NCI-H2171 treated with DMSO at 0.1 percent for 48 hours (cell line): ENCODE measurements at places on chromosomes 2 and 18.

GRCh38 chr2:47566207-47566858 lies 163.4 kb downstream of the MSH2 start:
- DNase-seq, result no peak

DNA sequence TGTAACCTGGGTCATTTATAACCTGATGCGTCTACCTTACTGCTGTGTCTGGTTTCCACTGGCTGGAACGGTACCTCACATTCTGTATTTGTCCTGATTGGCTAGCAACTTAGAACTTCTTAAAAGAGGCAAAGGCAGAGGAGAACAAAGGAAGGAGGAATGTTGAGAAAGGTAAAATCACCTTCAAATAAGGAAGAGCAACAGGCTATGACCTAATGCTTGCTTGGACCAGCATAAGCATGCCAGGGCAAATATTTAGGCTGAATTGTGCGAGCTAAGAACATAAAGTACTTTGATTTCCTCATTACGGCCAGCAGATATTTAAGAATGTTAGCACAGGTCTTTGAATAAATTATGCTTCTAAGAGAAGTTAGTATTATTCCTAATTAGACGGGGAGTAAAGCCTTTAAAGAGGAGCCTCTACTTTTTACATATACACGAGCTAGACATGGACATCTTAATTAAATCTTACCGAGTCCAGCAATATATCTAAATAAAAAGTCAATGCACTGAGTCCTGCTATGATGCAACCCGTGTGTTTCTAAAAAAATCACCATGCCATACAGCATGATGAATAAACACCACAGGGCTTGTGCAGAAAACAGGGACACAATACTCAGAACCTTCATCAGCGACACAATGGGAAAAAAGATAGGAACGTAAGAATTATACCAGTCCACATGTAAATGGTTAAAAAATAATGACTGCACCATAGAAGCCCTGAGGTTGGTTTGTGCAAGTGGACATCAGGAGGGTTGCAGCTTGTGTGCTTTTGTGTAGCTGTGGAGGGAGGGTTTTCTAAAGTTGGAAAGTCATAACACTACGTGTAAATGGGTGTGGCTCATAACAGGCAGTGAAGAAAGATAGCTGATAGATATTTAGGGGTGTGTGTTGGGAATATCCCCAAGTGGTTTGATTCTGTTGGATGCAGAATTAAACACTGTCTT lies 14.2 kb downstream of the SEPTIN2 start:
- no peak for DNase-seq

GRCh38 chr2:30736461-30737325 lies 70.6 kb downstream of the CAPN13 start:
- DNase-seq, result peak; percentile 2

- no peak for DNase-seq
These were observed 173.1 kb downstream of the FTCDNL1 start for GRCh38 chr2:199677881-199678280.

DNA sequence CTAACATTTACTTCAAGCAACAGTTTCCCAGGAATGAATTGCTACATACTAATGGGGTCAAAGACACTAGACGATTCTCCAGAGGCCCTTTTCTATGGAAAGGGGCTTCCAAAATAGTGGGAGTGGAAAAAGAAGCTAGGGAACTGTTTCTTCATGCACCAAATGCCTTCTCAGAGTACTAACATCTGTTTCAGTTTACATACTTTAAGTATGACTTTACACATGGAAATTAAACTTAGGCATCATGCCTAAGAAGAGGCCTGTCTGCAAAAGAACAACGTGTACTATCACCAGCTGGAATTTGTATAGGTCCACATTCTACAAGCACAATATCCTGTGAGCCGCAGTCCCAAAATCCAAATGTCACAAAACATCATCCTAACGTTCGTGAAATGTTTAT lies 29.4 kb upstream of the WDR75 start:
- no peak for DNase-seq

- no peak for DNase-seq
These were observed 40.7 kb upstream of the PCBP1 start for GRCh38 chr2:70046534-70046933.

- no peak for DNase-seq
These were observed 143.7 kb downstream of the IRS1 start for GRCh38 chr2:226655871-226656270.

DNA sequence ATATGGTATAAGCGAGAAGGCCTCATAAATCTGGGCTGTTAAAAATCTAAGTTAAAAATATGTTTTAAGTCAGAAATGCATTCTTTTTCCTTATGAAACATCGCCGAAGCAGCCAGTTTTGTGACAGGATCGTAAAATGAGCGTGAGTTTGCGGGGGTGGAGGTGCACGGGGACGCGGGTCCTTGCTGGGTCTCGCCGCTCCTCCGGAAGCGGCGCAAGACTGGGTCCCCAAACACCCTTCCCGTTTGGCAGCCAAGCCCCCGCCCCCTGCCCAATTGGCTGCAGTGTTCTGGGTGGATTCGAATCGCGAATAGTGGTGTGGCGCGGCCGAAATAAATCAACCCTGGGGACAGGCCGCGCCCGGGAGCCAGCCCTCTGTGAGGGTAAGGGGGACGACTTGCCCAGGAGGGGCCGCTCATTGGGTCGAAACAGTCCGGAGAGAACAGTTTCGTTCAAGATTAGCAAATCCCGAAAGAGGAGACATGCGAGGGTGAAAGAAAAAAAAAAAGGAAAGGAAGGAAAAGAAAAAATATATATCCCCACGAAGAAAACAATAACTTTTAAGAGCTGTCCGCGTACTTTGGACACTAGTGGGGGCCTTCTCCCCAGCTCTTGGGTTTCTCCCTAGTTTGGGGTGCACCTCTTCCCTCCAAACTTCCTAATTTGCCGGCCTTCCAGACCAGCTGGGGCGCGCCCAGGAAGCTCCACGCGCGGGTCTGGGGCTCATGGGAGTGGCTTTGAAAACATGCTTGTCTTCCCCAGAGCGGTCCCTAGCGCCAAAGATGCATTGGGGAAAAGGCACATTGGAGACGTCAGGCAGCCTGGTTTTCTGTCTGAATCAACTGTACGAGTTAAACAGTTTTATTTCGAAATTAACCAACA lies 3.1 kb upstream of the GATA6 start:
- DNase-seq, result no peak

- no peak for DNase-seq
These were observed 65.4 kb upstream of the DSG1 start for GRCh38 chr18:31252522-31252921.

- DNase-seq, result no peak
These were observed 28.2 kb downstream of the PELI1 start for GRCh38 chr2:64115808-64116598.
